Stimulated activated CD8-positive, alpha-beta memory T cell treated with anti-CD3 and anti-CD28 coated beads, Interleukin-4, amount 100 ng/mL, for 48 hours (primary cell): ENCODE measurements at places on chromosomes 3 and 15.
A peak's percentile ranks its signal among the peaks of the same experiment; 100 is the strongest.

- no peak for DNase-seq
Observed at GRCh38 chr3:61218504-61218903, 32.7 kb downstream of the FHIT start.

GRCh38 chr15:71592203-71592602 lies 218.2 kb upstream of the NR2E3 start:
- DNase-seq = no peak

- no peak for DNase-seq
Observed at GRCh38 chr3:98003306-98003969, 31.2 kb upstream of the RIOX2 start.

DNA sequence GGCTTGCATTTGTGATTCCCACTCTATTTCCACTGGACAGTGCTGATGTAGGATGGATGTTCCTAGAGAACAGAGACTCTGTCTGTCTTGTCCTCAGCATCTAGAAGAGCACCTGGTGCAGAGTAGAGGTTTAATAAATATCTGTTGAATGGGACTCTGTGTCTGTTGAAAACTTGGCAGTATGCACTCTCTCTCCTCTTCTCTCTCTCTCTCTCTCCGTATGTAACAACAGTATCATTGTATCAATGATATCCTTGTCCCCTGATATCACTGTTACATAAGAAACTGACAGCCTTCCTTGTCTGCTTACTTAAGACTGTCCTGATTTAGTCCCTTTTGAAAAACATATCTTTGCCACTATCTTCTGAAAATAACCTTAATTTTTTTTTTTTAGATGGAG lies 24.3 kb upstream of the MGLL start:
- DNase-seq = no peak

DNA sequence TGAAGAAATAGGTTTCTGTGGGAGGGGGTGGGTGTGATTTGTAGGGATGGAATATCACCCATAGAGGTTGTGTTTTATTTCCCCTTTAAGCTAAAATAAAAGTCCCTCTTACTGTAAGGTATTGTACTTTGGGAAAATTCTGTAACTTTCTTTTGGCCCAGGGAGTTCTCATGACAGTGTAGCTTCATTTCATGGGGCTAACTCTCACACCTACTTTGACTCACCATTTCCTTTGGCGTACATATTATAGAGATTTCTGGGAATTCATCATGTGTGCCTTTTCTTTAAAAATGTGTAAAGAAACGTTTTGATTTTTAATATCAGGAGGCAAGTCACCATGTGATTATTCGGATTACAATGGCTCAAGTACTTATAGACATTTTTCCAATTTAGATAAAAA lies 477.7 kb upstream of the CFAP20DC start:
- no peak for DNase-seq

DNA sequence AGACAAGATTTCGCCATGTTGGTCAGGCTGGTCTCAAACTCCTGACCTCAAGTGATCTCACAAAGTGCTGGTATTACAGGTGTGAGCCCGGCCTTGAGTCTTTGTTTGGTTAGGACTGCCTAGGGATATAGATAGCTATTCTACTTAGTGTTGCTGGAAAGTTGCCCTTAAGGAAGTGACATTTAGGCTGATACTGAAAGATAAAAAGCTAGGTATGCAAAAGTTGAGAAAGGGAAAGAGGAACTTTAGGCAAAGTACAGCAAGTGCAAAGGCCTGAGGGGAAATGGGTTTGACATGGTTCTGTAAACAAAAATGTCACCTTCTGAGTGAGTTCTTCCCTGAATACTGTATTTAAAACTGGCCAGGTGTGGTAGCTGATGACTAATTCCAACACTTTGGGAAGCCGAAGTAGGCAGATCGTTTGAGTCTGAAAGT lies 111.5 kb downstream of the ZNF609 start:
- DNase-seq = no peak

- no peak for DNase-seq
Observed at GRCh38 chr3:50577348-50577747, 8.0 kb downstream of the HEMK1 start.

- DNase-seq = no peak
Observed at GRCh38 chr15:89332446-89332845, 2.2 kb downstream of the POLG start.

DNA sequence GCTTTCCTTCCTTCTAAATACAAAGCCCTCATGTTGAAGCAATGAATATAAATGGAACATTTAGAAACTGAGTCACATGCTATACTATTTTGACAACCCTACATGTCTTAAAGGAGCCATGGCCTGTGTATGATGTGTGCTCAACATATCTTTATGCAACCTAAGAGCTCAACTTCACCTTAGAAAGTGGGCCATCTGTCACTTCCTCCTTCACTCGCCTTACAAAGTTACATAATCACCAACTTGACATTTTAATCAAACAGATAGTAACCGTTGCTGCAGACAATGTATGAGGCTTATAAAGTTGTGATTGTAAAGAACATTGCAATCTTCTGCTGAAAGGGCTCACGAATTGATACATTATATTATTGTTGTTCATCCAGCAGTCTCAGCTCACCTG lies 163.6 kb downstream of the SERPINI1 start:
- DNase-seq = no peak

DNA sequence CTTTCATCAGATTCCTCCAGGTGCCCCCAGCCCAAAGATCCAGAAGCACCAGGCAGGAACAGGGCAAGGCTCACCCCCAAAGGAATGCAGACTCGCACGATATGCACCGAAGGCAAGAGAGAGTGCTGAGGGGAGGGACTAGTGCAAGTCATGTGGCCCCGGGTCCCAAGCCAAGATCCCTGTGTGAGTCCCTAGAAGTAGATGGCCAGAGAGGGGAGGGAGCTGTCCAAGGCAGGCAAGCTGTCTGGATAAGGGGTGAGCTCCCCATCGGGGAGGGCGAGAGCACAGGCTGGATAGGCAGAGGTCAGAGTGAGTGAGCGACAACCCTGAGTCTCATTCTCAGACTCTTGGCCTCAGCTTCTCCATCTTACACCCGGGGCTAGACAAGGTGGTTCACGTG lies 171.5 kb upstream of the LINGO1 start:
- DNase-seq = no peak

- DNase-seq = no peak
Observed at GRCh38 chr15:60589253-60589652, 110.3 kb upstream of the ICE2 start.

GRCh38 chr3:53142986-53143385 lies 12.8 kb upstream of the RFT1 start:
- no peak for DNase-seq

- DNase-seq = no peak
Observed at GRCh38 chr15:48147358-48147757, 26.6 kb downstream of the SLC24A5 start.

GRCh38 chr3:182092662-182093262 lies 381.0 kb downstream of the SOX2 start:
- no peak for DNase-seq

GRCh38 chr3:191356631-191357439 lies 26.5 kb upstream of the UTS2B start:
- DNase-seq = no peak

- peak; percentile 63 for DNase-seq
Observed at GRCh38 chr3:100590114-100590839, 19.1 kb upstream of the ADGRG7 start.

GRCh38 chr3:175941352-175941751 lies 1082.2 kb downstream of the NAALADL2 start:
- DNase-seq = no peak

DNA sequence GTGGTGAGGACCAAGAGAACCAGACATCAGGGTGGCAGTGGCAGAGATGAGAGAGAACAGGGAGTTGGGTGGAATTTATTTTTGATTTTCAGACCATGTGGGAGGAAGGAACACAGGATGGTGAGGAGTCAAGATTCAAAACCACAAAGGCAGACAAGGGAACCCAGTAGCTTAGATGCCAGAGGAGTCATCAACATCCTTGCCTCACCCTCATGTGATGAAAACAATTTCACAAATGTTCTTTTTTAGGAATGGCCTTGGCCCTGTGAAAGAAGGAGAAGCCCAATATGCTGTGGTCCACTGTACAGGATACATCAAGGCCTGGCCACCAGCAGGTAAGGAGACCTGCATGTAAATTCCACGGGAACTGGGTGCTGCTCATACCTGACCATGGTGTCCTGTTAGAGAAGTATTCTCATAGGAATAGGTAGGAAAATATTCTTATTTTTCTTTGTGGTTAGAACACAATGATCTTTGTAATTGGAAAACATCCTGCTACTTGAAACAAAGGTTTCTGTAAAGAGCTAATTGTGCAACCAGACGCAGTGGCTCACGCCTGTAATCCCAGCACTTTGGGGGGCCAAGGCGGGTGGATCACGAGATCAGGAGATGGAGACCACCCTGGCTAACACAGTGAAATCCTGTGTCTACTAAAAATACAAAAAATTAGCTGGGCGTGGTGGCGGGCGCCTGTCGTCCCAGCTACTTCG lies 110.0 kb downstream of the ARNT2 start:
- DNase-seq = no peak

DNA sequence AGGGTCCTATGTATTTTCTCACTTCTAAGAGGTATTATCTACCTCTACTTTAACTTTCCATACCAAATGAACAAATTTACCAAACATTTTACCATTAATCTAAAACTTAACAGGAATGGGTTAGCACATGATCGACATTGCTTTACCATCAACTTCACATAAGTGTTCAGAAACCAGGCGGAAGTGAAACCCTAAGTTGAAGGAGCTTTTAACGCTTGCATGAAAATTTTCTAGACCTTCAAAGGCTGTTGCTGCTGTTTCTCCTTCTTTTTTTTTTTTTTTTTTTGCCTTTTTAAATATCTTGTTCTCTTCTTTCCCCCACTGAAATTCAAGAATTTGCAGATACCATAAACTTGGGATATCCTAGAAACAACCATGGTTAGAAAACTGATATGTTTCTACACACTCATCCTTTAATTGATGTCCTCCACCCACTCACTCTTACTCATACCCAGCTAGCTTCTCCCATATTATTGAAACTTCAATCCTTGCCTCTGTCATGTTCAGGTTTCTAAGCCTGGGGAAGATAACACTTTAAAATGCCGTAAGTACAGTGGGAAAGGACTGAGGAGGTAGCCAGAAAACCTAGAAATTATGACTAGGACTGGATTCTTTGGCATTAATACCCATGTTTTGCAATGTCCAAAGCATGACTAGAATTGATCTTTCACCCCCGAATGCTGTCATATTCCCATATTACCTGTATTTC lies 24.7 kb downstream of the MYO5A start:
- DNase-seq = no peak

DNA sequence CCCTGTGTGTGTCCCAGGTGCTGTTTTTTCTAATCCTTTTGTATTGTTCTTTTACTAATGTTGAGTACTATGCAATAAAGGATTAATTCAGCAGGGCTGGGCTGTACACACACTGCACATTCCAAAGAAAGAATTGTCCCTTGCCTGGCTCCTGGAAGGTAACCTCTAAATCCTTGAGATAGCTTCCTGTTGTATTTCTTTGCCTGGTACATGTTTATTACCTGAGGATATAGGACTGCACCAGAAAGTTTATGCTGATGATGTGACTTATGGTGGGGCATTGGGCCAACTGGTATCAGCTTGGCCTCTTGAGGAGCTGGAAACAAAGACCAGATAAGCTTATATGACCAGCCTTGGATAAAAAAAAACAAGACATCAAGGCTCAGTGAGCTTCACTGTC lies 26.6 kb upstream of the FAN1 start:
- no peak for DNase-seq

DNA sequence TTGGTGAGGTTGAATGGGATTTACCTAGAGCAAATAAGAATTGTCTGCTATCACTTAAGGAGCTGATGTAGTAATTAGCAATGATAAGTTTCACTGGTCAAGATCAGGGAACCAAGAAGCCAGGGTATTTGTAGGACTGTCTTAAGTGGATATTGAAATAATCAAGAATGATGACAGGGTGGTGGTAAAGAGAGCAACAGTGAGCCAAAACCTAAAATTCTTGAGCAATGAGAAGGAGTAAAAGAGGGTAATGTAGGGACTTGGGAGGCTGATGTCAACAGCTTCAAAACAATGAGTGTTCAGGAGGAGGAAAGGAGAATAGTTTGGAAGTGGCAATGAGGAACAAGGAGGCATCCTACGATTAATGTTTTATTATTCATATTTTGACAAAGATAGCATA lies 31.5 kb upstream of the SLC2A2 start:
- no peak for DNase-seq

- DNase-seq = no peak
Observed at GRCh38 chr3:177262396-177262795, 65.1 kb upstream of the TBL1XR1 start.

DNA sequence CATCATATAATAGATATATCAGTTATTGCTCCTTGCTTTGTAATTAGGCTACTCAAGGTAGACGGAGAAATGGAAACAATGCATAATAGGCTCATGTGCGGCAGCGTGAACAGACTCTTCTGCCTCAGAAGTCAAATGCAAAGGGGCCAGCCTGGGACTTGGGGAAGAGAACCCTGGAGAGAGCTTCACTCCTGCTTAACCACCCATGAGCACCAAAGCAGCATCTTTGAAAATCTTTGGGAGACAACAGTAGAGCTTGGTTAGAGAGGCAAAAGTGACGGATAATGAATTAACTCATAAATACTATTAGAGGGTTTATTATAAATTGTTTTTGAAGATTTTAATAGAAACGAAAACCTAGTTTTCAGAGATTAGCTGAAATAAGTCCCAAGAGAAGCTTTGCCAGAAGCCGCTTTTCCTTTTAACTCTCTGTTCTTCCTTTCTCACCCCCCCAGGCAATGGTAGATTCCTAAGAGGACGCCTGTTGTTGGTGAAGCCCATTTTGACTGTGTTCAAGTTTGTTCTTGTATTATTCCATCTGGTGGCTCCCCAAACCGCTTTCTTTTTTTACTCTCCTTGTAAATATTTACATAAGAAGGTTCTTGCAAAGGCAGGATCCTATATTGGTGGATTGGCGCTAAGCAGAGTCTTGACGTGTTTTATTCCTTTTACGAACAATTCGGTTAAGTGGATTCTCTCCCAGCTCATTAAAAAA lies 196.0 kb upstream of the TPRG1 start:
- DNase-seq = no peak

- no peak for DNase-seq
Observed at GRCh38 chr15:93250950-93251349, 161.9 kb upstream of the RGMA start.

GRCh38 chr3:184399410-184399809 lies 19.6 kb downstream of the CHRD start:
- no peak for DNase-seq

DNA sequence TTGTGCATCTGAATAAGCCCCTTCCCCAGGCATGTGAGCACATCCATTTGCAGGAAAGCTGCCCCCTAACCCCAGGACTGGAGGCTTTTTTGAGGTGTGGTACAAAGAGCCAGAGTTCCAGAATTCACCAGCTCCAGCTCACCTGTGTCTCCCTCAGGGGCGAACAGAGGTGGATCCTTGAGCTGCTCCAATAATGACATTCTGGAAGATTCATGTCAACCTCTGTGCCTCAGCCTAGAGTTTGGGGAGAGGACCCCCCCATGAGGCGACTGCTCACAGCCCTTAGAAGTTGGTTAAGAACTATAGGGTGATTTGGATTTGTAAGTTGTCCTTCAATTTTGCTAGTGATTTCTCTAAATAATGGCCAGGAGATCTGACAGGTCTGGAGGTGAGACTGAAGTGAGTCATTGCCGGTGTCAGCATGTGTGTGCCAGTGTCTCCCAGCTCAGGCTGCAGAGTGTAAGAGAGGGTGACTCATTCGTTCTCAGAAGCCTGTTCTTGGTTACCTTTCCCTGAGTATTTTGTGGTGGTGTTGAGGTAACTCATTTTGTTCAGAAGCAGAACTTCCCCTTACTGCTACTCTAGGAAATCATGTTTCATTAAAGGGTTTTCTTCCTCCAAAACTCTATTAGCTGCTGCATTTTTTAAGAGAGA lies 136.9 kb upstream of the TOPAZ1 start:
- peak; percentile 59 for DNase-seq

GRCh38 chr3:12194209-12194608 lies 35.5 kb upstream of the TIMP4 start:
- no peak for DNase-seq

- no peak for DNase-seq
Observed at GRCh38 chr15:83287541-83288027, 3.1 kb upstream of the BNC1 start.
